NCI-H1092 treated with DMSO at 0.1 percent for 48 hours (cell line): ENCODE measurements at places on chromosomes 7 and 10.

- no peak for DNase-seq
Measured at GRCh38 chr7:95730493-95731280, 41.7 kb upstream of the DYNC1I1 start.

GRCh38 chr10:62860946-62861345 lies 44.8 kb upstream of the EGR2 start:
- no peak for DNase-seq

- DNase-seq: no peak
Measured at GRCh38 chr10:52778511-52779392, 6.2 kb upstream of the MBL2 start.

GRCh38 chr7:29987083-29987482 lies 2.5 kb downstream of the SCRN1 start:
- no peak for DNase-seq

DNA sequence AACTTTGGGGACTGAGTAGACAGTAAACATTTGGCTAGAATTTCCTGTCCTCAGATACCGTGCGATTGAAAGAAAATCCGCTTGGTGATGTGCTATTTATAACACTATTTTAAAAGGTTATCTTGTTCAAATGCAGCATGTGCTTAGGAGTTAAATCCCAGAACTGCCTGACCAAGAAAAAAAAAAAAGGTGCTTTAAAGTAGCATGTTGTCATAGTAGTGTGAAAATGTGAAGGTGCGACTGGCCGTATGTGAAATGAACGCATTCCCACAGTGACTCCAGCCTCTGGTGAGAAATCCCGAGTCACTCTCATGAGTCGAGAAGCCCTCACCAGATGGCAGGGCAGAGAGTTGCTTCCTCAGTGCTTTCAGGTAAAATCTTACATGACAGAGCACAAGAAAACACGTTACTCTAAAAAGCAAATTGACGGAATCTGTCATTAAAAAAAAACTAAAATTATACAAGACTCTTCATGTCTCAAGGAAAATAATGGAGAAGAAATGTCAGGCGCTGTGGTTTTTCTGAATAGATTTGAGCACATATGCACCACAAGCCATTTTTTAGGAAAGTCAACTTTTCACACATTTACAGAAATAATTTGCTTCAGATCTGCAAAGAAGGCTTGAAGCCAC lies 18.4 kb upstream of the KLF6 start:
- DNase-seq: no peak

DNA sequence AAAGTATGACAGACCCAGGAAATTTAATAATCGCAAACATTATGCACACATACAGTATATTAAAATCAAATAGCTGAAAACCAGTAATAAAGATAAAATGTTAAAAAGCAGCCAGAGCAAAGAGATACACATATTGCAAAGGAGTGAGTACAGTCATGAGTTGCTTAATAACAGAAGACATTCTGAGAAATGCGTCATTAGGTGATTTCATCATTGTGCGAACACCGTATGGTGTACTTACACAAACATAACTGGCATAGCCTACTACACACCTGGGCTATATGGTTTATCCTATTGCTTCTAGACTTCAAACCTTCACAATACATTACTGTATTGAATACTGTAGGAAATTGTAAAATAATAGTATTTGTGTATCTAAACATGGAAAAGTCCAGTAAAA lies 367.6 kb downstream of the NXPH1 start:
- no peak for DNase-seq

DNA sequence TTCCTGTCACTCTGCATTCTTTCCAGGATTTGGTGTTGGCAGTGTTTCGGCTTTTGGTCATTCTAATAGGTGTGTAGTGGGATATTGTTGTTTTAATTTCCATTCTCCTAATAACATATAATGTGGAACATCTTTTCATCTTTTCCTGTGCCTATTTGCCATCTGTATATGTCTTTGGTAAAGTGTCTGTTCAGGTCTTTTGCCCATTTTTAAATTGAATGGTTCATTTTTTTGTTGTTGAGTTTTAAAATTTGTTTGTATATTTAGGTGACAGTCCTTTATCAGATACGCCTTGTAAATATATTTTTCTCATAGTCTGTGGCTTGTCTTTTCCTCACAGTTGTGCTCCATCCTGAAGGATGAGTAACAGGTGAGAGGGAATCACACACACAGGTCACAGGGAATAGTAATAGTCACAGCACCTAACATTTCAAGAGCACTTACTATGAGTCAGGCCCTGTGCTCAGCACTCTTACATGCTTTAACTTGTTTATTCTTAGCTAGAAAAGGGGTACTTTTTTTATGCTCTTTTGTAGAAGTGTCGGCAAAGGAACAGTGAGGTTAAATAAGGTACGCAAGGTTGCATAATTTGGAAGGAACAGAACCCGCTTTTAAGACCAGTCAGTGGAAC lies 117.1 kb upstream of the GATA3 start:
- DNase-seq: no peak

- DNase-seq: no peak
Measured at GRCh38 chr10:22931948-22932347, 4.1 kb downstream of the ARMC3 start.

DNA sequence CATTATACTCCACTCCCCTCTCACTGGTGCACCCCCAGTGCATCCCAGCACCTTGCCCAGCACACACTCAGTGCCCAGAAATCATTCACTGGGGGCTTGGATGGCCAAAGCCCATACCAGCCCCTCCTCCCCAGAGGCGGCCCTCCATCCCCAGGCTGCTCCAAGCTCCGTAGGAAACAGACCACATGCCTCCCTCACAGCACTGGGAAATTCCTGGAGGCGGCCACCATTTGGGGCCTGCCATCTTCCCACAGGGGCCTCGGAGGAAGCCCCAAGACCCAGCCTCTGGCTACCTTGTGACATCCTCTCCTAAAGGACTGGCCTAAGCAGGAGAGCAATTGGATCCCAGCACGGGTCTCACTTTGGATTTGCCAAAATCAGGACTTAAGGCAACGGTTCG lies 49.7 kb downstream of the FOXL3 start:
- DNase-seq: no peak

- no peak for DNase-seq
Measured at GRCh38 chr7:37285706-37286453, 162.8 kb downstream of the ELMO1 start.

DNA sequence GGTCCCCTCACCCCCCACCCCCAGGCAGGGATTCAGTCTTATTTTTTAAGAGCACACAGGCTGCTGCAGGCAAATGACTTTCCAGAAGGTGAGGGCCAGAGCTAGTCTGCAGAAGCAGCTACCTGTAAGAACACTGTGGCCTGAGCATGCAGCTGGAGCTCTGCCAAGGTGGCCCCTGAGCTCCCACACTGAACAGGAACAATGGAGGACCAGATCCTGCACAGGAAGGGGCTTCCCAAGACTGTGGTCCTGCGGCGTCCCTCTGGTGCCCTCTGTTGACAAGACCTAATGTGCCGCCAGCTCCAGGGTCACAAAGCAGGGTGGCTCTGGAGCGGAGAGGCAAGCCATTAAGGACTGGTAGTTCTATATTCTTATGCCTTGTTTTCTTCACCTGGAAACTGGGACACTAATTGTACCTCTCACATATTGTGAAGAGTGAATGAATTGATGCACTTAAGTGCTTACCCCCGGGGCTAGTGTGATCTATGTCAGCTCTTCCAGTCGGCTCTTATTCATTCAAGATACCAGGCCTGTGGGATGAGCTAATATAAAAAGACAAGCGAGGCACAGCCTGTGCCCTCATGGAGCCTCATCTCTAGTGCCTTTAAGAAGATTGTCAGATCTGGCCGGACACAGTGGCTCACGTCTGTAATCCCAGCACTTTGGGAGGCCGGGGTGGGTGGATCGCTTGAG lies 8.0 kb upstream of the BEND7 start:
- peak; percentile 78 for DNase-seq

DNA sequence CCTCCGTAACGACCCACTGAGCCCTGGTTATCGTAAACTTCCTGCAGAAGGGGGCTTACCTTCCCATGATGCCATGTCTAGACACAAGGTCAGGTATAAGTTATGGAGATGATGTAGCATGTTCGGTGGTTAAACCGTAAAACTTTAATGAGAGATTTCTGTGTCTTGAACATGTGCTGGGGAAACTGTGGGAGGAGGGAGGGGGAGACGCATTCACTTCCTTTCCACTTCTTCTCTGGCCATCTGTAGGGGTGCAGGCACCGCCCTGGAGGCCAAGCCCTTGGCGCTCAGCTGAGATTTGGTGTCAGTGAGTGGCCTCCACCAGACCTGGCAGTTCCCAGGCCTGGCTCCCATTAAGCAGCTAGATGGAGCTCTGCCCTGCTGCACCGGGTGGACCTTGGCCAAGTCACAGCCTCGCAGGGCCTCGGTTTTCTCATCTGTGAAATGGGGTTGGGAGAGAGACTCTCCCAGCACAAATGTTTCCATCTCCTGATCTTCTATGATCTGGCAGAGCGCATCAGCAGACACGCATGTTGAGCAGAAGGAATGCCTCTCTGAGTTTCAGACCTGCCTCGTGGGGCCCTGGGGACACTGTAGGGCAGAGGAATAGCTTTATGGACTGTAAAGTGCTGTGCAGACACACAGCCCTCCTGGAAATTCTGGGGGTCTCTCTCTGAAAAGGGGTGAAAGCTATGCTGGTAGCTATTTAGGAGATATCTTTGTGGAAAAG lies 106.0 kb downstream of the COL26A1 start:
- no peak for DNase-seq

GRCh38 chr10:110241841-110242240 lies 34.4 kb downstream of the MXI1 start:
- no peak for DNase-seq

- no peak for DNase-seq
Measured at GRCh38 chr10:131211146-131211545, 100.4 kb downstream of the TCERG1L start.

- no peak for DNase-seq
Measured at GRCh38 chr10:48505394-48506112, 99.3 kb downstream of the ARHGAP22 start.

GRCh38 chr10:96636551-96636950 lies 49.7 kb upstream of the TM9SF3 start:
- DNase-seq: no peak

DNA sequence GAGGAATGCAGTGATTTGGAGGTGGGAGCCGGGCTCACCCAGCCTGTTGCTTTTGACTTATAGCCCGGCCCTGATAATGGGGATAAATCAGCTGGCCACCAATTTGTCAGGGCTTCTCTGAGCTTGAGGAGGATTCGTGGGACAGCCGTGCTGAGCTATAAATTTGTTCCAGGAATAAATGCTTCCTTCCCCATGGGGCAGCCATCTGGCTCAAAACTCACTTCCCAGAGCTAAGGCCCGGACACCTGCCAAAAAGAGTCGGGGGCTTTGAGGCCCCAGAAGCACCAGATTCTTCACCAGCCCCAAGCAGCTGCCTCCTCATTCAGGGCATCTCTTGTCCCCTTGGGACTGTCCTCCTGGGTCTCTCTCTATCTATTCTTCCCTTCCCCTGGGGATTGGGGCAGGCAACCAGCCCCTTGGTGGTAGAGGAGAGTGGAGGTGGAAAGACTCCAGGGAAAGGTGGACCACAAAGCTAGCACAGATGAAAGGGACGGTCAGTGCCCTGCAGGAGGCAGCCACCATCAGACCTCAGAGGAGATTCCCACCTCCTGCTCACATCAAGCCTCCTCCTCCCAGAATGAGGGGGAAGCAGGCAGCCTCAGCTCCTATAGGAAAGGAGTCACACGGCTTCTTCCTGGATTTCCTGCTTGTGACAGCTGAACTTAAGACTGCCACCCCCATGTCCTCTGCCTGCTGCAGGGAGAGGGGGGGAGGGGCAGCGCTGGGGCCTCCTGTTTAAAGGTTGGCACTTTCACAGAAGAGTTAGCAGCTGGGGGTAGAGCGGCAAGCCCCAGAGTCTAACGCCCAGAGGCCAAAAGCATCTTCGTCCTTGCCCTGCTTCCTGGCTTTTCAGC lies 44.2 kb upstream of the LRRC4 start:
- no peak for DNase-seq

GRCh38 chr10:68997211-68997610 lies 8.6 kb downstream of the KIFBP start:
- no peak for DNase-seq

DNA sequence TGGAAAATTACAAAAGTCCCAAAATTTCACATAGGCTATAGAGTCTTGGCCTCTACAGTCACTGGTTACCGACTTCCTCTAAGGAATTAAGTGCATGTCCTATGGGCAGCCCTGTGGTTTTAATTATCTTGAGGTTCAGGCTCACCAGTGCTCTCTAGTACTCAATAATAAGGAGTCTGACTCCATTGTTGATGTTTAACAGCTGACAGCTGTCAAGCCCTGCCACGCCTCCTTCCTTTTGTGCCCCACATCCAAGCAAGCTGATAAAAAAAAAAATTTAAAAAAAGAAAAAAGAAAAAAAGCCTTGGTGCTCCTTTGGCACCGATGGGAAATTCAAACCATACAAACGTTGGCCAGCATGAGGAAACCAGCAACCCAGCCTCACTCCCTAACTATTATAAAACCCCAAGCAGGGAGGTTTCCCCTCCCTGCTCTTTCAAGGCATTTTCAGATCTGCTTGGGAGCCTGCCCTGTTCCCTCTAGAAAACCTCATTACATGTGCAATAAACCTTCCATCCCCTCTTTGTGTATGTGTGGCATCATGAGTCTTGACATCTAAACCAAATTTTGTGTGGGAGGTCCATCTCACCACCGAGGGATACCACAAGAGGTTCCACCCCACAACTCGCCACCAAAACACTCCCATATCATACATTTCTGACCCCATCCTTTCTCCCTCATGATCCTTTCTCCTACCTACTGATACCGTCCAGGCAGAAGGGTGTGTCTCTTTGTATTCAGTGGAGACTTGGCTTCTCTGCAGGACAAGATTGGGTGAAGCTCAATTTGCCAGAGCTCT lies 70.9 kb upstream of the CCDC71L start:
- DNase-seq: no peak

DNA sequence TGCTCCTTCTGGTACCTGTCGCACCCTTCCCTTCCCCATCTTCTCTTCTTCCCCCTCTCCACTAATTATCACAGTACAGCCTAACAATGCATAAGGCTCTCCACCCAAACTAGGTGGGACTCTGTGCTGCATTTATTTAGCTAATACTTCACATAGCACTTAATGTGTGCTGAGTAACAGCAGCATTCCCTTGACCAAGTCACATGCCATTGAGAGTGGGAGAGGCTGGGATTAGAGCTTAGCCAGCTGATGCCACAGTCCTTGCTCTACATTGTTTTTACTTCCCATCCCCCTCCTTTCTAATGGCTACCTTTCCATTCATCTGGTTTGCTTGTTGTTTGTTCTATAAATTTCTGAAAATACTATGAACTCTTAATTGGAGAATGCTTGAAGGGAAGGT lies 426.9 kb downstream of the LRMDA start:
- DNase-seq: no peak

GRCh38 chr7:12993025-12993424 lies 305.6 kb downstream of the ARL4A start:
- DNase-seq: no peak
